Neural crest cell (in vitro differentiated cells): ENCODE measurements at places on chromosomes 1 and 21. TPM values are rescaled to one million over a fixed set of nuclear protein-coding genes. Genes with fewer than 3 reads are reported as not detected.

The S100A6 gene
- total RNA-seq, result not detected in 2 replicates

The THEM5 gene
- total RNA-seq, result not detected in 2 replicates

The SLC30A2 gene
- not detected in 2 replicates for total RNA-seq

The RUNX1 gene
- 0.63 and 0.64 TPM in 2 replicates for total RNA-seq

The FCN3 gene
- total RNA-seq, result not detected in 2 replicates

The PPM1J gene
- 1.1 and 1.4 TPM in 2 replicates for total RNA-seq

The MACO1 gene
- 25.4 and 27.4 TPM in 2 replicates for total RNA-seq

The RNU1-1 gene
- 2,478 and 3,042 TPM in 2 replicates for total RNA-seq

The GFI1 gene
- 0.11 and 0.16 TPM in 2 replicates for total RNA-seq

The SLC16A4 gene
- 0.96 and 1.8 TPM in 2 replicates for total RNA-seq

The CHRM3 gene
- total RNA-seq, result 2.3 and 2.7 TPM in 2 replicates

The TMPRSS15 gene
- total RNA-seq, result not detected in 2 replicates

The SLC44A3 gene
- total RNA-seq, result 0.64 and 0.77 TPM in 2 replicates

The IGSF9 gene
- 23.9 and 24.5 TPM in 2 replicates for total RNA-seq

The DNM3 gene
- 3.5 and 3.9 TPM in 2 replicates for total RNA-seq

The SEMA6C gene
- 30.7 and 33.7 TPM in 2 replicates for total RNA-seq

The CHIA gene
- total RNA-seq, result not detected in 2 replicates

The GNAT2 gene
- not detected in 2 replicates for total RNA-seq

The CFAP74 gene
- total RNA-seq, result 0.12 and 0.32 TPM in 2 replicates

The LRRC3 gene
- total RNA-seq, result 9.6 and 10.1 TPM in 2 replicates

The CITED4 gene
- total RNA-seq, result 11.3 TPM in 2 replicates

The CRP gene
- not detected in 2 replicates for total RNA-seq

The OR2L2 gene
- 0.09 TPM in 2 replicates for total RNA-seq

The LCK gene
- total RNA-seq, result not detected in 2 replicates

The CYP4X1 gene
- total RNA-seq, result 0.36 and 0.42 TPM in 2 replicates

The FCRL6 gene
- total RNA-seq, result not detected in 2 replicates

The SLC6A17 gene
- total RNA-seq, result 0.14 TPM in 1 of 2 replicates, not detected in the other

The SPRR2F gene
- total RNA-seq, result not detected in 2 replicates

The NUAK2 gene
- 14.7 and 15.4 TPM in 2 replicates for total RNA-seq

The MARK1 gene
- total RNA-seq, result 14.2 and 14.6 TPM in 2 replicates

The TMEM51 gene
- 6.6 and 6.7 TPM in 2 replicates for total RNA-seq

The TTC39A gene
- 1.6 and 1.7 TPM in 2 replicates for total RNA-seq

The PIK3R3 gene
- 85.3 and 92.2 TPM in 2 replicates for total RNA-seq

The SYTL1 gene
- total RNA-seq, result 0.72 and 1.4 TPM in 2 replicates

The RIMKLA gene
- total RNA-seq, result 2.7 and 3.4 TPM in 2 replicates

The CFHR3 gene
- 0.82 and 0.86 TPM in 2 replicates for total RNA-seq
